ENCODE measurements at places on chromosomes 6 and 20.

DNA sequence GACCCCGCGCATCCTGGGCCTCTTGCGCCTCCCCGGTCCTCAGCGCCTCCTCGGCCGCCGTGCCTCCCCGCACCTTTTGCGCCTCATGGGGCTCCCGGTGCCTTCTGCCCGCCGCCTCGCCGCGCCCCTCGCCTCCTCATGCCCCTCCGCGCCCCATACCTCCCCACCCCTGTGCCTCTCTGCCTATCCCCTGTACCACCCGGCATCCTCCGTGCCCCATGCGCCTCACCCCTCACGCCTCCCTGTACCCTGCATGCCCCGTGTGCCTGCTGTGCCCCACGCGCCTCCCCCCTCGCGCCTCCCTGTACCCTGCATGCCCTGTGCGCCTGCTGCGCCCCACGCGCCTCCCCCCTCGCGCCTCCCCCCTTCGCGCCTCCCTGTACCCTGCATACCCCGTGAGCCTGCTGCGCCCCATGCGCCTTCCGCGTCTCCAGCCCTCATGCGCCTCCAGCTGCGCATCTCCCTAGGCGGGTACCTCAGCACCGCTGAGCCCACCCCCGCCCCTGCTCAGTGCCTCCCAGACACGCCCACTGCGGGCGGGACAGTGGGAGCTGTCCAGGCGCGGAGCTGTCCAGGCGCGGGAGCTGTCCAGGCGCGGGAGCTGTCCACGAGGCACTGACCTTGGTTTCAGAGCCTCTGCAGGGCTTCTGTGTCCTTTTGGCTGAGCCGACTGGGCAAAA, 37.1 kb downstream of the IGF2R start:
- DNase-seq, result no peak

GRCh38 chr6:113432521-113433334, 424.4 kb upstream of the MARCKS start:
- no peak for DNase-seq

DNA sequence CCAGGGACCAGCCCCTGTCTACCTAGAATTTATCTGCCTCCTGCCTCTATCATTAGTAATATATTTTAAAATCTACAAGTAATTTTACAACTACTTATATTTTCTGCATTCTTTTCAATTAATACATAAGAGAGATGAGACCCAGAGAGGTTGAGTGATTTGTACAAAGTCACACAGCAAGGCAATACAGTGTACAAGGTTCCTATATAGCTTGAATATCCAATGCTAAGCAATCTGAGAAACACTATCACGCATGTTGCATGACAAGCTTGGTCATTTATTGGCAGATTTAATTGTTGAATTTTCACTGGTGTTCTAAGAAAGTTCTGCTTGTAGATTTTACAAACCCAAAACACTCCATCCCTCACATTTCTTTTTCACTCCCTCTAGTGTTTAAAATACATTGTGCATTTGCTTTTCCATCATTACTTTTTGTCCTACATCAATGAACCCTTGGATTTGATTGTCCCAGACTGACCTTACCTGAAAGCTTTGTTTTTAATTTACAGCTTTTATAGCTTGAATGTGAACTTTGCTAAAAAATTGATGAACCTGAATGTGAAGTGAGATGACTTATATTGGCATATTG, 520.9 kb upstream of the CITED2 start:
- no peak for DNase-seq

GRCh38 chr6:127939442-127940066, 38.7 kb upstream of the THEMIS start:
- DNase-seq, result no peak

- DNase-seq, result no peak
These were observed 50.4 kb downstream of the MAP3K7 start for GRCh38 chr6:90536520-90536919.

DNA sequence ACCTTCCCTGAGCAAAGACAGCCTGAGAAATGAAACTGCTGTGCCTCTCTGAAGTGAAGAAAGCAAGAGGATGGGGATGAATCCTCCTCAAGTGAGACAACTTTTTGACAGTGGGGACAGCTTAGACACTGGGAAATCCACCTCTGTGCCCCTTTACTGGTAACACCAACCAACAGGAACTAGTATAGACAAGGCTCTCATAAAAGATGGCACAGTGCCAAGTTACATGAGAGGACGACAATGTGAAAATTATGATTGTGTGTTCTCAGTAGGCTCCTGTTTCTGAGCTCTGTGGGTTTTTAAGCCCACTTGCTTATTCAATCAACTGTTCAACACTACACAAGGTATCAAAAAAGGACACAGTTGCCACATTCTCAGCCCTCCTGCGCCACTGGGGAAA, 41.6 kb upstream of the LYRM2 start:
- DNase-seq, result no peak

DNA sequence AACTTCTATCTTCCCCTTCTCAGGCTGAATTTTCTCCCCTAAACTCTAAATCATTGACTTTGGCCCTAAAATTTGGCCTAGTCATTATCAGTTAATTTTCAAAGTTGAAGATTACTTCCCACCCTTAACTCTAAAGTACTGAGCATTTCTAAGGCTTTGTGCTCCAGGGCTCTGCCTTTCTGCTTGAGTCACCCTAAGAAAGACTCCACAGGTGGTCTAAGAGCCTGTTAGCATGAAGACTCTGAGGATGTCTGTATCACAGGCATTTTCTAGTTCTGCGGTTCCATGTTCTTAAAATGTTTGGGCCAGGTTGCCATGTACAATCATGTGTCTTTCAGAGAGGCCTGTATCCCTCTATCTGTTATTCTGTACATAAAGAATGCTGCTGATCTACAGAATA, 808.1 kb upstream of the MANEA start:
- no peak for DNase-seq

DNA sequence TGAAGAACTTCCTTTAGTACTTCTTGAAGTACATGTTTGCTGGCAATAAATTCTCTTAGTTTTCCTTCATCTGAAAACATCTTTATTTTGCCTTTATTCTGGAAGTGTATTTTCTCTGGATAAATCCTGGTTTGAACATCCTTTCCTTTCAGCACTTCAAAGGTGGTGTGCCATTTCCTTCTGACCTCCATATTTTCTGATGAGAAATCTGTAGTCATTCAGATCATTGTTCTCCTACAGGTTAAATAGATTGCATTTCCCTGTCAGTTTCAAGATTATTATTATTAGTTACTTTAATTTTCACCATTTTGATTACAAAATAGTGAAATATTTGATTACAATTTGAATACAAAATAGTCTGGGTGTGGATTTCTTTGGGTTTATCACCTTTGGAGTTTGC, 134.5 kb downstream of the CDH26 start:
- no peak for DNase-seq

- no peak for DNase-seq
These were observed at the start of gene SEL1L2 for GRCh38 chr20:13990465-13990864. Gene SEL1L2 (minus strand): TSS chr20:13990614. CDS start chr20:13990534, 80 bp downstream.

GRCh38 chr6:120903836-120904235, 430.4 kb downstream of the TBC1D32 start:
- DNase-seq, result no peak

Data from cerebellar cortex (tissue), 1 donor.